ENCODE measurements at places on chromosomes 1 and 21.
A peak's percentile ranks its signal among the peaks of the same experiment; 100 is the strongest.

DNA sequence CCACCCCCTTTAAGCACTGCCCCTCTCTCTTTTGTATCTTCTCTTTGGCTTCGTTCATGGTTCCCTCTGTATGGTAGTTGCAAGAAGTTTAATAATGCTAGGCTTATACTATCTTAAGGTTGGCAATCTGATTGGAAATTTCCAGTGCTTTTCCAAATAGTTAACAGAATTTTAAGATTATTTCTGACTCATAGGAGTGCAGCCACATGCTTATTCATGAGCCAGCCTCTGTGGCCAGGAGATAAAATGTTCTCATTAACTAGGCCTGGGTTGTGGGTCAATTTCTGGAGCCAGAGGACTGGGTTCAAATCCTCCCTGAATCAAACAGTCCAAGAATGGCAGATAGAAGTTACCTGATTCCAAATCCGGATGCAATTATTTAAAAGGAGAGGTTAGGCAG, 103.1 kb downstream of the ATP6V1G3 start:
- DNase-seq: no peak

DNA sequence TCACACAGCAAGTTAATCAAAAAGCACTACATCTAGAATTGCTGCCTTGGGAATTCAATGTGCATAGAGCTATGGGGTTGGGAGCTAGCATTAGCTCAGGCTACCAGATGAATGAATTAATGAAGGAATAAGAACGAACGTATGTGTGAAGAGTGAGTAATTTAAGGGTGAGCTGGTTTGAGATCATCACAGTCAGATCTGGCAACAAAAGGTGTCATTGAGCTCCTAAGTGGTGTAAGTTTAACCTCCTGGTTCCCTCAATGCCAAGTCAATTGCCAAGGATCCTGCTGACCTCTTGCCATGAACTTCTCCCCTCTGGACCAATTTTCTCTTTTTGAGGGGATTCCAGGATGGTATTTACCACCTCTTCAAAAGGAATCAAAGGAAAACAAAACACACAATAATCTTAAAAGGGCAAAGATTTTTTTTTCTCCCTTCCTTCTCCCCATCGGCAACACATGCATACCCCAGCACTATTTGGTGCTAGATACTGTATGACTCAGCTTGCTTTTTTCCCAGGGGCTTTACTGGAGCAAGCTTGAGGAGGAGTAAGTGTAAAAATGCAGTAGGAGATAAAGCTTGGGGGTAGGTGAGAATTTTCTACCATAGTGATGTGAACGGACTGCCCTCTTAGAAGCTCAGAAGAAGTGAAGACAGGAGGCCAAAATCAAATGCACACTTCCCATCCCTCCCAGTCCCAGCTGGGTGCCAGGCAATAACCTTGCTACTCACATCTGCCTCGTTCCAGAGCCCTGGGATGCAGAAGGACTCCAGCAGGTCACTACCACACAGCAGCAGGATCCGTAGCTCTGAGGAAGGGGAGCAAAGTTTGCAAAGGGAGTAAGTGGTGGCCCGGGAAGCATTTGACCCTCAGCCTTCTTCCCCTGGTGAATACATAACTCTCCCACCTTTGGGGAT, 92.0 kb downstream of the LAMC2 start:
- DNase-seq: no peak

DNA sequence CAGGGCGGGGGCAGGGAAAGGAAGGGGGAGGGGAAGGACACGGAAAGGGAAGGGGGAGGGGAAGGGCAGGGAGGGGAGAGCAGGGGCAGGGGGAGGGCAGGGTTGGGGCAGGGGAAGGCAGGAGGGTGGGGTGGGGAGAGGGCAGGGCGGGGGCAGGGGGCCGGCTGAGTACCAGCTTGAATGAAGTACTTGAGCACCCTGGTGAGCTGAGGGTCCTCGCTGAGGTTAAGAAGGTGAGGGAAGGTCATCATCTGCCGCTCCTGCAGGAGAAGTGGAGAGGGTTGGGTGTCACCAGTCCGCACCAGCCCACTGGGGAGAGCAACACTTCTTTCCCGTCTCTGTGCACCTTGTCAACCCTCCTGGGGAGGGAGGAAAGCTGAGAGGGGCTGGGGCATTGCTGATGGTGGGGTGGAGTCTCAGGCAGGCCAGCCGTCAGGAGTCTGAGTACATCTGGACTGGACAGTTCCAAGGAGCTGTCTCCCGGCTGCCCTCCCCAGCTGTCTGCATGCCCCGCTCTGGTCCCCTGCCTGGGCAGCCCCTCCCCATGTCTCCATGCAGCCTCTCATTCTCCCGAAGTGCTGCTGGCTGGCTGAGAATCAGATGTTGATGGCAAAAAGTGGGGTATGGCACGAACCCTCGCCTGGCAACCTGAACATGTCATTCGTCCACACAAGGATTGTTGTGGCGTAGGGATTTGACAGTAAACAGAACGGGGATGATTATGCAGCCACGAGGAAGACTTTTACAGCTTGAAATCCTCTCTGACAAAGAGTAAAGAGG, 70.0 kb downstream of the SCCPDH start:
- no peak for DNase-seq

GRCh38 chr1:112697781-112698201, 9.1 kb downstream of the RHOC start:
- no peak for DNase-seq

DNA sequence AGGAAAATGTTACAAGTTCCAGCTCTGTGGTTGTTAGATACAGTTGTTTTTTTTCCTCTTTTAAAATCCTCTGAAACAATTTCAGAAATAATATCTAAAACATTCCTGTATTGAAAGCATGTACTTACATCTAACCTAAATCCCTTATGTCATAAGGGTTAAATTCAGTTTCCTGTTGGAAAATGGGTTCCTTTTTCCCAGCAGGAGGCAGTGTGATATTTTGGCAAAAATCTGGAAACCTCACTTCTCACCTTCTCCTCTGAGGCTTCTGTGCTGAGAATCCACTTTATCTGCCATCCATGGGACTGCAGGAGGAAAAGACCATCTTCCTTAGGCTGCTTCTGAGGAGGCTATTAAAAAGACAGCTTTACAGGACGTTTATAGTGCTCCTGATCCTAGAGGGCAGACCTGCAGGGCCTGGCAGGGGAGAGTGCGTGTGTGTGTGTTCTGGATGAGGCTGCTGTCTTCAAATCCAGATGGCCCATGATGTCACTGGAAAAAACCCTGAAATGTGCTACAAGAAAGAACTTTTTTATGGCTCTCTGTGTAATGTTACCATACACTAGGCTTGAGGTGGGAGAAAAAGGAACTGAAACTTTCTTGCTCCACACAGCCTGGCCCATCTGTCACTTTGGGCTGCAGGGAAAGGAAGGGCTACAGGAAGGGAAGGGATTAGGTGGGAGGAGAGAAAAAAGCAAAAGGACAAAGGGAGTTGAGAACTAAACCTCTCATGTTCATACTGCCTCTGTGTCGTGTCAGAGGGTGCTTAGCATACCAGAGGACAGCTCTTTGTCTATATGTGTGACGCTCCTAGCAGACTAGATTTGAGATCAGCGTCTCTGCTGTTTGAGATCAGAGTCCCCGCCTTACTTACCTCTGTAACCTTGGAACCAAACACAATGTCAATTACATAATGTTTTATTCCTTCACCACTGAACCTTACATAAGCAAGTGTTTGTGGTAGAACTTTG, 379.2 kb upstream of the SPAG17 start:
- no peak for DNase-seq

DNA sequence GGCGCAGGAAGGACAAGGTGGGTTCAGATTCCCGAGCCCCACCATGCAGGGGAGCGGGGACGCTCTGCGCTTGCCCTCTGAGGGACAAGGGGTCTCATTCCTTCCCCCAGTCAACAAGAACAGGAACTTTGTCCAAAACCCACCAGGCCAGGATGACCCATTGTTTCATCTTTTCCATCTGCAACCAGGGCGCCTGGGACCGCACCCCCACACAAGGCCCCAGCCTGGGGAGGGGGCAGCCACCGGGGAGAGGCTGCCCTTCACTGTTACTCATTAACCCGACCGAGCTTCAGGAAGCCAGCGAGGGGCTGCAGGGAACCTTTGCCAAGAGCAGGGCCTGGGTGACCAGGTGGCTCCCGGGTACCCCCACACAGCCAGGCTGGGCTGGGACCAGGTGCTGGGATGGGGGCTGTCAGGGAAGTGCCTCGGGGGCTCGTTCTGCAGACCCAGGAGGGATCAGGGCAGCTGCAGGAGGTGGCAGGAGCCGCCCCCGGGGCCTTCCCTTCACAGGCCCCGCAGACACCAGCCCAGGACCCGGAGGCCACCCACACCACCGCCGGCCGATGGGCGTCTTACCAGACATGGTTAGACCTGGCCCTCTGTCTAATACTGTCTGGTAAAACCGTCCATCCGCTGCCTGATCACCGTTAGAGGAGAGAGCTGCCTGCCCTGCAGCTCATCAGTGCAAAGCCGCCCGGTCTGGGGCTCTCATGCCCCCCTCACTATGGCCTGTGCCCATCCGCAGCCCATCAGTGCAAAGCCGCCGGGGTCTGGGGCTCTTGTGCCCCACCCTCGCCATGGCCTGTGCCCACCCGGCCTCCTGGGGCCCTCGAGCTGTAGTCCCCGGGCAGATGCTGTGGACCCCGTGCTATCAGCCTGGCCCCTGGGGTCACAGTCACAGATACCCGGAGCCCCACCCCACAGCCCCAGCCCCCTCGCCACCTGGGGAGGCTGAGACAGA, 4.9 kb upstream of the TTLL10 start:
- DNase-seq: no peak

DNA sequence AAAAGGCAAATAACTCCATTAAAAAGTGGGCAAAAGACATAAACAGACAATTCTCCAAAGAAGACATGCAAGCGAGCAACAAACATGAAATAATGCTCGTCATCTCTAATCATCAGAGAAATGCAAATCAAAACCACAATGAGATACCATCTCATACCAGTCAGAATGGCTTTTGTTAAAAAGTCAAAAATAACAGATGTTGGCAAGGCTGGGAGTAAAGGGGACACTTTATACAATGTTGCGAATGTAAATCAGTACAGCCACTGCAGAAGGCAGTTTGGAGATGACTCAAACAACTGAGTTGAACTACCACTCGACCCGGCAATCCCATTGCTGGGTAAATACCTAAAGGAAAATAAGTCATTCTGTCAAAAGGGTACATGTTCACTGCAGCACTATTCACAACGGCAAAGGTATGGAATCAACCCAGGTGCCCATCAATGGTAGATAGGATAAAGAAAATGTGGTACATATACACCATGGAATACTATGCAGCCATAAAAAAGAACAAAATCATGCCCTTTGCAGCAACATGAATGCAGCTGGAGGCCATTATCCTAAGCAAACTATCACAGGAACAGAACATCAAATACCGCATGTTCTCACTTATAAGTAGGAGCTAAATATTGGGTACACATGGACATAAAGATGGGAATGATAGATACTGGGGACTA, 25.9 kb downstream of the TSPAN2 start:
- DNase-seq: peak; percentile 38

DNA sequence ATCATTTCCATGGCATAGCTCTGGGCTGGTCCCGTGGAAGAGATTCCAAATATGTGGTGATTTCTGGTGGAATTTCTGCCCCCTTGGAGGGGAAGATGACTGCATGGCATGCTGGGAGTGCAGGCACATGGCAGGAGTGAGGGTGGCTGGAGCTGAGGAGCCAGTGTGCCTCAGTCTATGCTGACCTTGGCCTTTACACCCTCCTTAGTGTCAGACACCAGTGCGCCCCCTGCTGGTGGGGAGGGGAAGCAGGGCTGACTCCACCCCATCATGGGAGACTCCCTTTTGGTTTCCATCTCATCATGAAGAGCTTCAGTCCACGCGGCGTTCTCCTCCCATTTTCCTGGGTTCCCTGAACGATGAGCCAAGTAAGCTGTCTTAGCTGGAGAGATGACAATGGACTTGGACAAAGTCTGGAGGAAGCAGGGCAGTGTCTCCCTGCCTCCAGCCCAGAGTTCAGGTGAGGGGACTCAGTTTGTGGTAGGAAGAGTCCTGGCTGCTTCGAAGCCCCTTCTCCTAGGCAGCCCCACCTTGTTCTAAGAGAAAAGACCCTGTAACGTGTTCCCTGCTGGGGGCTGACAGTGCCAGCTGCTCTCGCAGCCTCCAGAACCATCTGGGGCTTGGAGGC, 10.3 kb downstream of the ALX3 start:
- peak; percentile 58 for DNase-seq

DNA sequence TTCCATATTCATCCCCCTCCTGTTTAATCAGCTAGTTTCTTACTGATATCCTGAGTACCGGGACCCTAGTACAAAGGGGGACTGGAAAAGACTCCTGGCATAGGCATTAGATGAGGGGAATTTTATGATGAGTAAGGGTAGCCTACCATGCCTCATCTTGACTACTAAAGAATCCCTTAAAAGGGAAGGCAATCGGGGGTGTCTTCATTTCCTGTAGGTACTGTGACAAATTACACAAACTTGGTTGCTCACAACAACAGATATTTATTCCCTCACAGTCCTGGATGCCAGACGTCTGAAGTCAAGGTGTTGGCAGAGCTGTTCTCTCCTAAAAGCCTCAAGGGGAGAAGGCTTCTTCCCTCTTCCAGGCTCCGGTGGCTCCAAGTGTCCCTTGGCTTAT, 28.9 kb upstream of the RUNX1 start:
- no peak for DNase-seq

- DNase-seq: no peak
Observed at GRCh38 chr21:44399151-44399954, 45.9 kb downstream of the TRPM2 start.

GRCh38 chr1:204426035-204426436, 14.4 kb upstream of the PPP1R15B start:
- no peak for DNase-seq

DNA sequence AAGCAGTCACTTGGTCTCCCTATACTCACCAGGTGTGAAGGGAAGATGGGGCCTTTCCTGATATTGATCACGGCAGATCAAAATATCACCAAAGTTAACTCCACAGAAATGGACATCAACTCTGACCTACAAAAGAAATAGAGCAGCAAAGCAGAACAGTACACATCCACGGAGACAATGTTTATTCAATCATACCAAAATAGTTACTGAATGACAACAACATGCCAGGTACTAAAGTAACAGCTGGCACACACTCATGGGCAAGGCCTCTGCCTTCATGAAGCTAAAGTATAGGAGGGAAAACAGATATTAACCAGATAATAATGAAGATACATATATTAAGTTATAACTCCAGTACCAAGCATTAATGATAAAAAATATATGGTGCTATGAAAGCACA, 59.2 kb upstream of the RASAL2 start:
- no peak for DNase-seq

DNA sequence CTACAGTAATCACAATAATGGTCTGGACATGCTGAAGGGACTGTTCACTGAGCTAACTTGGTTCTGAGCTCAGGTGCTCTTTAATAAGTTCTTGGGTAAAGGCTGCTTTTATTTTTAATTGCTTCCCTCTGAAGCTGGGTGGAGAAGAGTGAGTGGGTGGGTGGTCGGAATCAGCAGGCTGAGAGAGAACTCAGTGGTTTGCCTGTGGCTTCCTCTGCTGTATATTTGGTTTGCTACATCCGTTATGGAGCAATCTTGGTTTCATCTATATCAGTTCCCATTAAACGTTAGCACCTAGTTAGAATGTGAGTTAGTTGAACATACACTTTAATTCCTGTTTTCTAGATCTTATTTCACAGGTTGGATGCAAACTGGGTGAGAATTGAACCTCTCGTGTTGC, 23.3 kb downstream of the CNIH4 start:
- DNase-seq: peak; percentile 11

- no peak for DNase-seq
Observed at GRCh38 chr1:246597340-246597739, 31.1 kb downstream of the CNST start.

- DNase-seq: no peak
Observed at GRCh38 chr1:190679454-190679853, 201.8 kb upstream of the BRINP3 start.

- DNase-seq: no peak
Observed at GRCh38 chr1:7540816-7541215, 230.3 kb upstream of the VAMP3 start.
